Thymus (tissue), 14 donors: ENCODE measurements at places on chromosomes 5 and 9.

- DNase-seq: no peak
These were observed 154.2 kb downstream of the TMC1 start for GRCh38 chr9:72675586-72675985.

DNA sequence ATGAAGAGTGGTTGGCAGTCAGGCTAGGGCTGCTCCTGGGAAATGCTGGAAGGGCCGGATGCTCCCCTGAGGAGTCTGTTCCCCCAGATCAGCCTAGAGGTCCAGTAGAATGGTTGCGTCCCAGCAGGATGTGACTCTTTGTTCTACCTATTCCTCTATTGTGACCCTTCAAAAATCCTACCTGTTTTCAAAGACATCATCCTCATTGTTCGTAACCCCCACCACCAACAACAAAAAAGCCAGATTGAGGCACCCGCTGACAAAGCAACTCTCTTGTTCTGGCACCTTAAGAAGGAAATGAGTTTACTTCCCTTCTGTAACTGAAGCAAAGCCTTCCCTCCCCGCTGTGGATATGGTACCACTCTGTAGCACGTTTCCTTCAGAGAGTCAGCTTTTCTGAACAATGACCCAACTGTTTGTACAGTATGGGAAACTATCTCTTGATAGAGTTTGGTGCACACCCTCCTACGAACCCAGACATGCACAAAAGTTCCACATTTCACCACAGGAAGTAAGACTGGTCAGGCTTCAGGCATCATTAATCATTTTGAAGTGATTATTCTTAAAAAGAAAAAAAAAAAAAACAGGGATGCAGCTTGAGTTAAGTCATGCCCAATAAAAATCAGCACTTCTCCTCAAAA is 207.2 kb downstream of the ENC1 start:
- DNase-seq: no peak

- DNase-seq: peak; percentile 54
These were observed 65.7 kb downstream of the EFNA5 start for GRCh38 chr5:107604990-107605389.

DNA sequence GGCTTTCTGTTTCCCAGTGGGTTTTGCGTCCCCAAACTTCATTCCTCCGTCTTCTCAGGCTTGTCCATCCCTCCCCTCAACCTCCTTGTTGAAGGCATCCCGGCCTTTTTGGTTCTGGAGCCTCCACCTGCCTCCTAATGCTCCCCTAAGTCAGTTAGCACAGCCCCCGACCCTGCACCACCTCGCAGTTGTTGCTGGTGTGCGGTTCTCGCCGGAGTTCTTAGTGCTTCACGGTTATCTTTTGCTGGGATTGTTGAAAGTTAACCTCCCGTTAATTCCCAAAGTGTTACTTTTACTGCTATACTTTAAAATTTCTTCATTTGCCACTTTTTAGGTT is 447 bp downstream of the UBLCP1 start:
- no peak for DNase-seq

DNA sequence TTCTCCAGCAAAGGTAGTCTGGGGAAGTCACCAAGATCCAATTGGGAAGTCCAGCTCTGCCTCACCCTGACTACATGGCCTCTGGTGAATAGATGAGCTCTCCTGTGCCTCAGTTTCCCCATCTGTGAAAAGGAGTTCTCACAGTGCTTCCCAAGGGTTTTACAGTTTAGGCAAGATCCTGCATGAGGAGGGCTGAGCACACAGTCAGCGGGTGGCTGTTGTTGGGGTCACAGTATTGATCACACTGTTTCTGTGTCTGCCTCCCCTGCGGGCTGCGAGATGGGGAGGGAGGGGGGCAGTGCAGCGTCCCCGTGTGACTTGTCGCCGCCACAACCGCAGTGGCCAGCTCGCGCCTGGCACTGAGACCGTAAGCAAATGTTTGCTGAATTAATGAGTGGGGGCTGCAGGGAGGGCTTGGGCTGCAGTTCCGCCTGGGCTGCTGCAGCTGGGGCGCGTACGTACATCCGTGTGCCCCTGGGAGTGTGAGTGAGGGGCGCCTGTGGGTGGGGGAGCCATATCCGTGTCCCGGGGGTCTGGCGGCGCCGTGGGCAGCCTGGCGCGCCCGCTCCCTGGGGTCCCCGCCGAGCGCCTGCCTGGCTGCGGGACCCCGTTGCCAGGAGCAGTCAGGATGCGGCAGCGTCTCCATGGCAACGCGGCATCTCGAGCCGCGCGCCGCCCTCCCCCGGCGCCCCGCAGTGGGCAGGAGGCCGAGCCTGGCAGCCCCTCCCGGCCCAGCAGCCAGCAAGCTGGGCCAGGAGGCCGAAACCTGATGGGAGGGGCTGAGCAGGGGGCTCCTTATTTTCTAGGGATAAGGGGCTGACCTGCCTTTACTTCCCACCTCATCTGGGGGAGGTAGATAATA is 31.4 kb upstream of the PSD2 start:
- no peak for DNase-seq

GRCh38 chr5:76818844-76819831 is at the start of gene F2RL1:
Gene F2RL1 (plus strand): TSS chr5:76819030. CDS start chr5:76819183, 153 bp downstream.
- no peak for DNase-seq

GRCh38 chr9:228929-229695 is 14.4 kb downstream of the DOCK8 start:
- no peak for DNase-seq

DNA sequence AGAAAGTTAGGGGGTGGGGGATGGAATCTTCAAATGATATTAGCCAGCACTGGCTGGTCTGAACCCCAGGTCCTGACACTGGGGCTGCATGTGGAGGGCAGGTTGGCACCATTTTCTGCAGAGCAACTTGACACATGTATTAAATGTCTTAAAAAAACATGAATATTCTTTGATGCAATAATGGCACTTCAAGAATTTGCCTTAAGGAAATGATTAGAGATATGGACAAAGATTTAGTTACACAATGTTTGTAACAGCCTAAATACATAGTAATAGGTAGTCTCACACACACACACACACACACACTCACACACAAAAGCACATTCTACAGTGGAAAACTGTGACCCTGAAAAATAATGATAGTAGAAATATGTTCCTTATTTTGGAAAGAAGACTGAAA is 3.6 kb downstream of the SVEP1 start:
- DNase-seq: no peak

GRCh38 chr9:130701059-130702022 is 7.8 kb downstream of the EXOSC2 start:
- DNase-seq: peak; percentile 65

GRCh38 chr9:35965011-35965410 is 7.1 kb upstream of the OR2S2 start:
- DNase-seq: no peak

DNA sequence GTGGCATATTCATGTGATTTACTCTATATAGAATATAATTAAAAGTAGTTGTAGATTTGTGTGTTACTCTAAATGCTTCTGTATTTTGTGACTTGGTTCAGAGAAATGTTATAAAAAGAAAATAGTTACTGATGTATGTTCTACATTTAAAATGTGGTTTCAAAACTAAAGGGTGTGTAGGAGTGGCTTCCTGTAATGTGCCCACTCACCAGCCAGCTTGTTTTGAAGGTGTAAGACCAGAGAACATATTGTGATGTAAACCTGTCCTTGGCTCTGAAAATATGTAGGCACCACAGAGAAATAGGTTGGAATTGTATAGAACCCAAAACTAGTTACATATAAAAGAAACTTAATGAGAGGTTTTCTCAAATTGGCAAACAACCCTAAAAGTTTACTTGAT is 51.2 kb upstream of the ARRDC3 start:
- DNase-seq: peak; percentile 13

GRCh38 chr9:120759755-120760400 is 33.3 kb downstream of the FBXW2 start:
- no peak for DNase-seq

DNA sequence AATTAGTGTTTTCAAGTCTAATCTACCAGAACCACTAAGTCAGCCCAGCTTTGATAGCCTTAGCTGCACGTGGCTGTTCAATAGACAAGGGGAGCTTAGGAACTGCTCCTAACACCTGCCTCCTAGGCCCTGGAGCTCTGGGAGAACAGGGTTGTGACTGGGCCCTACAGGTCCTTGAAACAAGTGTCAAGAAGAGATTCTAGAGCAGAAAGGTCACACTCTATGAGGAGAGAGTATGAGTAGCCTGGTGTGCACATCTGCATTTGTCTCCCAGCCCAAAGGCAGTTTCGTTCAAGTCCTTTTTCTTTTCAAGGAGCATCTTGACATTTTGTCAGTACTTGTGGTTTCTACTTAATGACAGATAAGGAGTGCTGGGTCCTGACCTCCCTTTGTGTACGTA is 206.1 kb downstream of the PRELID2 start:
- DNase-seq: no peak

DNA sequence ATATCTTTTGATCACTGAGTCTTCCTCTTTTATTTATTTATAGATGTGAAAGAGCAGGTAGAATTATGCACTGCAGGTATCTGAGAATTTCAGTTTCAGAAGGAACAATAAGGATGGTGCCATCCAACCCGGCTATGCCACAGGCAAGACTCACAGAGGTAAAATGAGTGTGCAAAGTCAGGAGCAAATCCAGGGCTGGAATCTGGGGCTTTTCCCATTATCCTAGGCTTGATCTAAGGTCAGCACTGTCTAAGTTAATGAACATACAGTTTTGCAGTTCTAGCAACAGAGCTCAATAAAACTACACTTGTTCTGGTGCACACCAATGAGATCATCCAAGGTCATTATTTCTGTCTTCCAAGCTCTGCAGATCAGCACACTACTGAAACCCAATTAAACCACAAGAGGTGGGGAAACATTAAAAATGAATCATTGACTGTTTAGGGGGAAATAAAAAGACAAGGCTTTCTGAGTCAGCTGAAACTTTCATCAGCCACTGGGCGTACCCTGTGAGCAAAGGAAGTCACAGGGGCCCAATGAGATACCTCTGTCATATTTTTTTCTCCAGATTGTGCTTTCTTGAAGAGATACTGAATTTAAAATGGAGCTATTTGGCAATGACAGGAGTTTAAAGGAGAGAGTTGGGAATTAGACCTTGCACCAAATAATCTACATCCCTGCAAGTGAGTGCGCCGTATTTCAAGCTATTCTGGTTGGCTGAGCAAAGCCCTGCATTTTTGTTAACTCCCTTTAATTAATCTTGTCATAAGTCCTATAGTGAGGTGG is 662.2 kb upstream of the ZNF608 start:
- no peak for DNase-seq

DNA sequence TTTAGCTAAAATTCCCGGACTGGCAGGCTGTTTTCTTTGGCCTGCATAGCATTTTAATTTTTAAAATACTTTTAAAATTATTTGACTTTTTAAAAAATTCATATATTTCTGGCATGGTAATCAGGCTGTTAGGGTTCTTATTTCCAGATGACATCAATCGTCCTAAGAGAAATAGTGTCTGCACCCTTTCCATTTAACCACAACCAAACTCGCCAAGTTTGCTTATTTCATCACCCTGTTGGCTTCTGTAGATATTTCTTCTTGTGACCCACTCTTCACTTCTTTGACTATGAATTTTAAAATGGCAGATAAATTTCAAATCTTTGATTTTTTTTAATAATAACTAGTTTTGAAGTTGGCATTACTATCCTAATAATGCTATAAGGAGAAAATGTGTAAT is 675.7 kb upstream of the FTMT start:
- DNase-seq: no peak

DNA sequence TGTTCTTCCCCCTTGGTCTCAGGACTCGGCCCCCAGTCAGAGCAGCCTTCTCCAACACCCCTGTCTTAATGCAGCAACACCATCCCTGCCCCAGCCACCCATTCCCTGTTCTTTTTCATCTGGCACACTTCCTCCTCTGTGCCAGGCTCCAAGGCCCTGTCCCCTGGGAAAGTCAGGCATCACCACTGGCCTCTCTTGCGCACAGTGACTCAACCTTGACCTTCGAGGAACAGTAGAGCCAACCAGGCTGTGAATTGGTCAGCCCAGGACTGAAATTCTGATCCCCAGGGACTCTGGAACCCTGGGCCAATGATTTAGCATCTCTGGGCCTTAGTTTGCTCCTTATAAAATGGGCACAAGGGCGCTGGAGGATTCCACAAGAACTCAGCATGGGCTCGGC is 10.5 kb upstream of the RALGDS start:
- DNase-seq: no peak

- DNase-seq: no peak
These were observed 1709.0 kb upstream of the WWC1 start for GRCh38 chr5:166582416-166582815.

DNA sequence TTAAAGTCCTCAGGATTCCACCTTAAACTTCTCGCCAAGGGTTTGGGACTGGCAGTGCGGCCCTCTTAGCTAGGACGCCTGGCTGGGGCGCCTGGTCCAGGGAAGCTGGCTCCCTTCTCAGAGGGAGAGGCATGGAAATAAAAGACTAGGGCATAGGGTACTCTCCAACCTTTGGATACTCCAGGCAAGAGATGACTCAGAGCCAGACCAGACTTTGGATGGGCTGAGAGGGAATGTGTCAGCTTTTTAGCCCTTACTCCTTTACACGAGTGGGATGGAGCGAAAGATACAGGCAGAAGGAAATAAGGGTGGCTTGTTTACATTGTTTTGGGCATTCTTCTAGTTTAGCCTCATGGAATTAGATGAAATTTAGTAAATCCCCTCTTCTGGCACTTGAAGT is 48.2 kb downstream of the IL31RA start:
- no peak for DNase-seq

- no peak for DNase-seq
These were observed 9.9 kb downstream of the SEPTIN8 start for GRCh38 chr5:132767150-132767549.
